ENCODE measurements at places on chromosomes 2 and 18.

DNA sequence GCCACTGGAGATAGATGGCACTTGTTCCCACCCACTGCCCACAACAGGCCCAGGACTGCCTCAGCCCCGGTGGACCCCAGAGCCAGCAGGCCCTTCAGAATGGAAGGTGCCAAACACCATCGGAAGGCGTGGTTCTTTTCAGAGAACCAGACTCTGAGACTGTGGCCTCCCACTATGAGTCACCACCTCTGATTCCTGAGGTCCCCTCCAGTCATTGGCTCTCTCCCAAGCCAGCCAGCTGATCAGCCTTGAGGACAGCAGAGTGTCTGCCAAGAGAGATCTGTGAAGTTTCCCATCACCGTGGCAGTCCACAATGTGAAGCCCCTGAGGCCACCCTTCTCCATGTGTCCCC lies 10.4 kb upstream of the MAP3K2 start:
- DNase-seq: no peak

- no peak for DNase-seq
These were observed 75.6 kb upstream of the APCDD1 start for GRCh38 chr18:10378688-10379420.

GRCh38 chr2:64913357-64913869 lies 75.8 kb upstream of the SLC1A4 start:
- DNase-seq: no peak

DNA sequence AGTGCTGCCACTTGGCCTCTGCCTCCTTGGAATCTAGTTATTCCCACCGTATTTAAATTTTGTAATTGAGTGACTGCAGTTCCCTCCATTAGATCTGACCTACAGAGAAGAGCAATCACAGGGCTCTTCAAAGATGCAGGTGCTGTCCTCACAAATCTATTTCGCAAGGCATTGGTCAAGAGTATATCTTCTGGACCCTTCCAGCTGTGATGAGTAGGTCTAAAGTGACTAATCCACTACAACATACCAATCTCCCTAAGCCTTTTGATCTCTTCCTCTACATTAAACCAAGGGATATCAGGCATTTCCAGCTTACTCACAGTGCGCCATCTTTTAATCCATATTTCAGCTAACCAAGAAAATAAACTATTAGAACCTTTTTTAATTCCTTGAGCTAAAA lies 65.1 kb upstream of the COL3A1 start:
- no peak for DNase-seq

DNA sequence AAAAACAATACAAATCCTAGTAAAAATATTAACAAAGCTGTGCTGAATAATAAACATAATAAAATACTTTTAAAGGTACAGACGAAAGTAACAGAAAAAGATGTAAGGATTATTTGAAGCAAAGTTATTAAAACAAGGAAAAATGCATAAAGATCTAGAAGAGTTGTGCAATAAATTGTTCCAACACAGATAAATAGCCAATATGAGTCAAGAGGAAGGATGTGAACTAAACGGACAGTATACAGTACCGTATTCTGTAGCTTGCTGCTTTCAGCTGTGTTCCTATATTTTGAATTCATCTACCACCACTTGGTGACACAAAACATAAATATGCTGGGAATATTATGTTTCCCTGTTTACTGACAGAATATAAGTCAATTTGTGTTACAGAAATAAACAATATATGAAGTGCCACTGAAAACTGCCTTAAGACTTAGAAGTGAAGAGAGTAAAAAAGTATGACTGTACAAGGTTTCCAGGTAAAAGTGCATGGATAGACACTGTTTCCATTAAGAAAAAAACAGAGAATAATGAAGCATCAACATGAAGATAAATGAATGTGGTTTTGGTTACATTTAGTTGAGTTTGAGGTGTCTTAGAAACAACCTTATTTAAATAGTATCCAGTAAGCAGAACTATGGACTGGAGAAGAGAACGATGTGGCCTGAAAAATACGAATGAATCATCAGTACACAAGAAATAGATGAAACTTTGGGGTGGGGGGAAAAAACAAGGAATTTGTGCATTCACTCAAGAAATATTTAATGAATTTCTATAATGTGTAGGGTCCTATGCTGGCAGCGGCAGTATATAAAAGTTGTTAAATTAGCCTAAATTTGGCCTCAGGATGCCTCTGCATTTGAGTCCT lies 13.1 kb downstream of the PPP3R1 start:
- no peak for DNase-seq

GRCh38 chr18:1805521-1805920 lies 765.8 kb downstream of the METTL4 start:
- DNase-seq: no peak

- no peak for DNase-seq
These were observed 22.7 kb downstream of the LYPD6B start for GRCh38 chr2:149061133-149061745.

- DNase-seq: no peak
These were observed 124.6 kb downstream of the SOCS6 start for GRCh38 chr18:70413455-70413854.

DNA sequence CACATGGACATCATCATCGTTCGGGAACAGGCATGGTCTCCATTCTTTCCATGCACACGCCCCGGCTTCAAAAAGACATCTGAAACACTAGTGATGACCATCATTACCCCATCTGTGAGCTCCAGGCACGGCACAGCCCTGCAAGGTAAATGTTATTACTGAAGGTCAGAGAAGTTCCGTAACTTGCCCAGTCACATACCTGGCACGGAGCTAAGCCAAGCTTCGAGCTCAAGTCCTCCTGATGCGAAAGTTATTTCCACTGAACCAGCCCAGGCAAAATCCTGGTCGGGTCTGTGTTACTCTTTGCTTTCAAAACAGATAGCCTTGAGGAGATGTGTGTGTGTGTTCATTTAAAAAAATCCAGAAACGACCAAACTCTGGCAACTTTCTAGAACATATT lies 22.8 kb downstream of the FHL2 start:
- DNase-seq: no peak

DNA sequence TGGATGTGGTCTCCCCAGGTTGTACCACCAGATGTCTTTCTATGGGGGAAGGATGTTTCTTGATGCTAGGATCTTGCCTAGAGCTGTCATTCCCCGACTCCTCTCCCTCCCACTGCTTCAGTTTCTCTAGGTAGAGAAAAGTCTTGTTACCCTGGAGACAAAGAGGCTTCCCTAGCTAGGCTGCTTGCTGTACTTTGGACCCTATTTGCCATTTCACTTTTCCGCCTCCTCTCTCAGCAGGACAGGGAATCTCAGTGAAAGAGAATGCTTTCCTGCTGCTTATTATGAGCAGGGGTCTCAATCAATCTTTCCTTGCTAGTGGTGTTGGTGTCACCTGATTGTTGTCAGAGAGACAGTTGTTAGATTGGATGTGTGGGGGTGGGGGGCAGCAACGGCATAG lies 818.8 kb upstream of the GYPC start:
- no peak for DNase-seq

DNA sequence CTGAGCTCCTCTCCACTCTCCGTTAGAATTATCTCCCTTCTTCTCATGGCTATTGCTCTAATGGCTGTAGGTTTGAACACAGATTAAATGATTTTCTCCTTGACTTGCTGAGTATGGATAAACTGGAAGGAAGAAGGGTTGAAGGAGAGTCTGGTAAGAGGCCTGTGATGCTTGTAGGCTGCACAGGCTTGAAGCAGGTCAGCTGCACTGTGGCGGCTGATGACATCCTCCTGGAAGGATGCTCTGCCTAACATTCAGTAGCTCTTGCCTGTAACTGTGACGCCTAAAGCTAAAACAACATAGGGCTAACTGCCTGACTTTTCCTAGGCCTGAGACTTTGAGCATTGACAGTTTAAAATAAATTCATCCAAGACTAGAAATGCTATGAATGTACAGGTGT lies 166.3 kb downstream of the MREG start:
- DNase-seq: no peak

DNA sequence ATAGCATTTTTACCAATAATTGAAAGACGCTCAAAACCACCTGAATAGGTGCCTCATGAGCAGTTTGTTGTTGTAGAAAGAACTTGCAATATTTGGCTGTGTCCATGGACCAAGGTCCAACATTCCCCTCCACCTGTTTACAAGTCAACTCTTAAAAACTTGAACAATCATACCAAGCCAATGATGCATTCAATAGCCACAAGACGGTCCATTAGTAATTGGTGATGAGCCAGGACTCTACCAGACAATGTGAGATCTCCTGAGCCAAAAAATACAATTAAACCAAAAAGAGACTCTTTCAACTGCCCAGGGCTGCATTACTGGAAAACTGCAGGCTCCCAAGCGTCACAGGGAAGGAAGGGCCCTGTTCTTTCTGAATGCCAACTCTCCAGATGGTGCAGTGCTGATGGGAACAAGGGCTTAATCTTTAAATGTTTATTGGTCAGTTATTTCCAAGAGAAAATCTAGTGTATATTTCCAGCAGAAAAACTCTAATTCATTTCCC lies 118.8 kb upstream of the EPB41L3 start:
- DNase-seq: no peak

- DNase-seq: no peak
These were observed 149.3 kb upstream of the AQP4 start for GRCh38 chr18:27014841-27015240.

- DNase-seq: no peak
These were observed 463.2 kb downstream of the THSD7B start for GRCh38 chr2:137228566-137228965.

DNA sequence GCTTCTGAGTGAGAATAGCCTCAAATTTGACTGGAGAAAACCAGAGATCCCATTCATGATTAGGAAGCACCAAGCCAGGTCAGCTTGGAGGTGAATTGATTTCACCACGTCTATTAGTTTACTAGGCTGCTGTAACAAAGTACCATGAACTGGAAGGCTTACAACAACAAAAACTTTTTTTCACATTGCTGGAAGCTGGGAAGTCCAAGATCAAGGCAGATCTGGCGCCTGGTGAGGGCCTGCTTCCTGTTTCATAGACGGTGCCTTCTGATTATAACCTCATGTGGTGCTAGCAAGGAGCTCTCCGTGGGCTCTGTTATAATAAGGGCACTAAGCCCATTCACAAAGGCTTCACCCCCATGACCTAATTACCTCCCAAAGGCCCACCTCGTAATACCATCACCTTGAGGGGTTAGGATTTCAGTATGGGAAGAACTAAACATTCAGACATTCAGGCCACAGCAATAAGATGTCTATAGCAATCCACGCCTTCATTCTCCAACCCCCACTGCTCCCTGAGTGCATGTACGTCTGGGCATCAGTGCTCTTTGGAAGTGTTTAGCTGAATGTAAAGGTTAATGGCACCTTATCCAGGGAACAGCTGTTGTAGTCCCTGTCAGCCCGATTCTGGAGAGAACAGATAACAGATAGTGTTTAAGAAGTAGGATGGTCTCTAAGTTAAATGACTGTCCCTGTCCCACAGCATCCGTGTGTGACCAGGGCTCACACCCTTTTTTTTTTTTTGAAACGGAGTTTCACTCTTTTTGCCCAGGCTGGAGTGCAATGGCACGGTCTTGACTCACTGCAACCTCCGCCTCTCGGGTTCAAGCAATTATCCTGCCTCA lies 89.2 kb downstream of the SOCS6 start:
- no peak for DNase-seq

DNA sequence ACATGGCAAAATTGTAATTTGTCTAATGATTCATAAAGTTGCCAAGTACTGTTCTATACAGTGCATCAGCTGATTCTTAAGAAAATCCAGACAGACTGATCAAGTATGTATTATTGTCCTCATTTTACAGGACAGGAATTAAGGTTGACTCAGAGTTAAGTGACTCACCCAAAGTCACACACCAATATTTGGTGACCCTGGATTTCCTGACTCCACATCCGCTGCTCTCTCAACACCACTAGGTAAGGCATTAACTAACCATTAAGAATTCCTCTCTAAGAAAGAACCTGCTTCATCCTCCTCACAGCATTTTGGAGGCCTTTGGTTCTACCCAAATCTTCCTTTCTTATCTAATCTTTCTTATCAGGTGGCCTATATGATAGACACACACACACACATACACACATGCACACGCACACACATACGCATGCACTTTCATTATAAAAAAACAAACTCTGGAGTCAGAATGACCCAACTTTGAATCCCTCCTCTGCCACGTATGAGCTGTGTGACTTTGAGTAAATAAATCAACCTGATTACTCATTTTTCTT lies 150.8 kb downstream of the ANKRD44 start:
- no peak for DNase-seq

DNA sequence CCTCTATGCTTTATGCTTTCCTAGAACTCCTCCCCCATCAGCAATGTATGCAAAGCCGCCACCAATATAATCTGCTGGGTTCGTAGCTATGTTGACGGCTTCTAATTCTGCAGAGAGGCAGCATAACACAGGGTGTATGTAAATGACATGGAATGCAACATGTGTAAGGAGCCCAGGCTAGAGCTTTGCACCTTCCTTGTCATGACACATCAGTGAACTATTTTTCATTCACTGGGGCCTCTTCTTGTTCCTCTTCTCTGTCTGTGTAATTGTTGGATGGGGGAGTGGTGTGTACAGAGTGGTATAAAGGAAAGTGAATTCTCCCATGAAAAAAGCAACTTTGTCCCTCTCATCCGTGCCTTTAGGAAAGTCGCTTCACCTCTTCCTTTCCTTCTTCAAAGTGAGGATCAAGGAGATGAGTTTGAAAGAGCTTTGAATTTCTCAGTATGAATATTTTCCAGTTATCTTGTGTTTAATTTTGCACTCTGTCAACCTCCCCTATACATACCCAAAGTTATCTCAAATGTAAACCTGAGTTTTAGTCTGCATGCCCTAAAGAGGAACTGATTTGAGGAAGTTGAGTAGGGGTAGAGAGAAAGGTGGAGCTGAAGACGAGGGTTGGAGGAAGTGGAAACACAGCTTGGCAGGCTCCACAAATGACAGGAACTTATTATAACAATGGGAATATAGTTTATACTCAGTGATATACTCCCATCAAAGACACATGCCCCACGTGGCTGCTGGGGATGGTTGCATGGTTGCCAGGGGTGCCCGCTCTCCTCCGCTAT lies 74.9 kb upstream of the ARL4C start:
- no peak for DNase-seq

DNA sequence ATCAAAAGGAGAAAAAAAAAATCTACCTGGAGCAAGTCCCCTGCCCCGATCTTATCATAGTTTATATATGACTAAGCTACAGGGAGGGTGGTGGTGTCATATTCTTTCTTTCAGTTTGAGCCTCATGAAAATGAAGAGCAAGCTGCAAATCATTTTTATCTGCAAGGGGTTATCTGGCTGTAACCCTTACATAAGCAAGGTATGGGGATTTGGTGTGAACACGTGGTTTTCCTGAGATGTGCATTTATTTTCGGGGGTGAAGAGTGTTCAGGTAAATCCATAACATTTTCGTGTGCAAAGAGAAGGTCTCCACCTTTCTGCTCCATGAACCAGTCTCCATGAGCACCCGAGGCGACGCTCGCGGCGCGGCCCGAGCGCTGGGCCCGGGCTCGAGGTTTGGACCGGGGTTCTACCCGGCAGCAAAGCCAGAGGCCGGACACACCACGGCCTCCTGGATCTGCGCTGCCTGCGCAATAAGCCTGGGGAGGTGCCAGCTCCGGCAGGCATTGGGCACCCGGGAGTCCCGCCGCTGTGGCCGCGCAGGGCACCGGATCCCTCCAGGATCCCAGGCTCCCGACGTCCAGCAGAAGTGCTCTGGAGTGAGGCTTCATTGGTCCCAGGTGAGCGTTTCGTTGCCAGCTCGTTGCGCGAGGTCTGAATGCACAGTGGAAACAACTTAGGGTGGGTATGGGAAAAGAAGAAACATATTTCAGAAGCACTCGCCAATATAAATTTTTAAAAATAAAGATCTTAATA lies 36.1 kb upstream of the GPD2 start:
- DNase-seq: no peak
